ENCODE measurements at places on chromosomes 7 and 10. TPM values are rescaled to one million over a fixed set of nuclear protein-coding genes. Genes with fewer than 3 reads are reported as not detected.

FKBP6 gene
- total RNA-seq = not detected

HOGA1 gene
- total RNA-seq = 1.5 TPM

CFAP69 gene
- total RNA-seq = 8.6 TPM

DNA sequence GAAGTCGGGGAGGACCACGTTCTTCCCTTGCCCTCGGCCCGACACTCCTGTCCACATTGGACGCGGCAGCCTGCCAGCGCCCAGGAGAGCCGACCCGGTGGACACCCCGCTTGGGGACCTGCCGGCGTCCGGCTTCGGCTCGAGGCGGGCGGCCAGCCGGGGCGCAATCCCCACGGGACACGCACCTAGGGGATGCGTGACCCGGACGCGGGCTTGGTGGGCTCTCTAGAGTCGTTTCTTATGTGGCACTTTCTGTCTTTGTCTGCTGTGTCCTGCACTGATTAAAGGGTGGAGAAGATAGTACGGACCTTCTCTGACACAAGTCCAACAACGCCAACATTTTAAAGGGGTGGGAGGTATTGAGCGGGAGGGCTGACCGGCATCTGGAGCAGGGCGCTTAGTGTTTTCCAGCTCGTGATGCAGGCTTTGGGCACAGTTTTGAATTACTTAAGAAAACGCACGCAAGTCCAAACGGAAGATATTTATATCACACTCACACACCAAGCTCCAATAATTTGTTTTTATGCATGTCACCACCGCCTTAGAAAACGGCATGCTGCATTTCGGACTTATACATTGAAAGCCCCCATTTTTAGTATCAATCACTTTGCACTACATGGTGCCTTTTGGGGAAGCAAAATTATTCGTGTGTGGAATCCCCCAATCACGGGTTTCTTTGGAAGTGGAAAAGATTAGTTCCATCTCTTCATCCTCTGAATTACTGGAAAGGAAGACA is 3.9 kb upstream of the SPAG6 start:
- peaks cover 82% of the 10 kb centered on the region for H3K27me3 ChIP-seq
- H3K27ac ChIP-seq = peak overlapping the region; percentile 98
- H3K36me3 ChIP-seq = no peaks in the 10 kb centered on the region
- no peak for DNase-seq
- H3K4me1 ChIP-seq = peaks cover 27% of the 10 kb centered on the region

GRCh38 chr10:62733654-62734293 is 70.7 kb upstream of the ADO start:
- H3K36me3 ChIP-seq = no peaks in the 10 kb centered on the region
- H3K27ac ChIP-seq = no peak overlapping the region
- no peak overlapping the region for H3K4me3 ChIP-seq
- no peaks in the 10 kb centered on the region for H3K4me1 ChIP-seq
- DNase-seq = no peak
- no peaks in the 10 kb centered on the region for H3K27me3 ChIP-seq

GRCh38 chr10:120086066-120086465 is 193.5 kb downstream of the SEC23IP start:
- H3K27me3 ChIP-seq = peaks cover 13% of the 10 kb centered on the region
- no peaks in the 10 kb centered on the region for H3K4me1 ChIP-seq
- no peak overlapping the region for H3K4me3 ChIP-seq
- H3K36me3 ChIP-seq = no peaks in the 10 kb centered on the region
- H3K27ac ChIP-seq = no peak overlapping the region

Measured in esophagus muscularis mucosa (tissue), 4 donors.